ENCODE measurements at places on chromosomes 5 and 9. TPM values are rescaled to one million over a fixed set of nuclear protein-coding genes. Genes with fewer than 3 reads are reported as not detected.

PCDHGB6 gene
- 2.0 TPM for total RNA-seq

PLAC8L1 gene
- not detected for total RNA-seq

LRRTM2 gene
- total RNA-seq, result 5.4 TPM

PCDHA12 gene
- total RNA-seq, result not detected

ZNF608 gene
- 22.3 TPM for total RNA-seq

PRR16 gene
- total RNA-seq, result 1.1 TPM

NEUROG1 gene
- total RNA-seq, result not detected

MORN5 gene
- not detected for total RNA-seq

CCL21 gene
- total RNA-seq, result not detected

NEURL1B gene
- 1.5 TPM for total RNA-seq

MED22 gene
- total RNA-seq, result 17.6 TPM

ACOT12 gene
- 1.1 TPM for total RNA-seq

ACTBL2 gene
- under 0.01 TPM for total RNA-seq

C7 gene
- not detected for total RNA-seq

ARL14EPL gene
- total RNA-seq, result not detected

PCDHA1 gene
- total RNA-seq, result not detected

PFN3 gene
- not detected for total RNA-seq

FAM200C gene
- 7.0 TPM for total RNA-seq

HTR1A gene
- total RNA-seq, result not detected

F2RL2 gene
- not detected for total RNA-seq

TRIM36 gene
- total RNA-seq, result 7.3 TPM

IL7R gene
- total RNA-seq, result 1.7 TPM

SNCB gene
- total RNA-seq, result 0.36 TPM

GARIN3 gene
- total RNA-seq, result not detected

SLC9A3 gene
- total RNA-seq, result 1.9 TPM

RAB14 gene
- 40.1 TPM for total RNA-seq

NR2F1-AS1 gene
- 1.0 TPM for total RNA-seq

PCDHGA4 gene
- 1.0 TPM for total RNA-seq

ERAP2 gene
- 4.1 TPM for total RNA-seq

ZDHHC12 gene
- 52.9 TPM for total RNA-seq

TPPP gene
- 1.7 TPM for total RNA-seq

KCNT1 gene
- not detected for total RNA-seq

MAN1B1 gene
- total RNA-seq, result 53.2 TPM

PDE6A gene
- not detected for total RNA-seq

PSD2 gene
- under 0.01 TPM for total RNA-seq

SLC35D2 gene
- 32.6 TPM for total RNA-seq

SECISBP2 gene
- total RNA-seq, result 25.8 TPM

TMEM250 gene
- 39.3 TPM for total RNA-seq

ECM2 gene
- total RNA-seq, result 0.15 TPM

IL9 gene
- not detected for total RNA-seq

C5orf58 gene
- 4.6 TPM for total RNA-seq

AUH gene
- 16.9 TPM for total RNA-seq

CTXN3 gene
- total RNA-seq, result not detected
